ENCODE measurements at places on chromosomes 3 and 15. TPM values are rescaled to one million over a fixed set of nuclear protein-coding genes. Genes with fewer than 3 reads are reported as not detected.

DNA sequence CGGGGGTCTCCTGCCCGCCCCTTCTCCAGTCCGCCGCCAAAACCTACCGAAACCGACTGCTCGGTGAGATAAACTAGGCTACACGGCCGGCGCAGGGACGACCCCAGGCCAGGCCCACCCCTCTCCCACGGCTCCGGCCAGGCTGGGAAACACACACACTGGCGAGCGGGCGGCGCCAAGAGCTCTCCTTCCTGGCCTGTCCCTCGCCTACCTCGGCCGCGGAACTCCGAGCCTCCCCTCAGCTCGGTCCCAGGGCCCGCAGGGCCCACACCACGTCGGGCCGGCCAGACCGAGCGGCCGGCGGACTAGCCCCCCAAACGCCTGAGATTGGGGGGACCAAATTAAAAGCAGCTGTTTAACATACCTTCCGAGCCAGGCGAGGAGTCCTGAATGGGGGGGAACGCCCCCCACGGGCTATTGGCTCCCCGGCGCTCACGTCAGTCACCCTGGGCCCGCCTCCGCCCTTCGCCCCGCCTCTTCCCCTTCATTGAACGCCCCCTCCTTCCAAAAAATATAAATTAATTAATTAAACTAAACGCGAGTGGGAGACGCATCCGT is 4.0 kb upstream of the SIN3A start:
- H3K4me1 ChIP-seq = peaks cover 5% of the 10 kb centered on the region
- H3K27ac ChIP-seq = peak overlapping the region; percentile 84
- H3K27me3 ChIP-seq = no peaks in the 10 kb centered on the region
- H3K4me3 ChIP-seq = peak overlapping the region; percentile 96
- peaks cover 6% of the 10 kb centered on the region for H3K36me3 ChIP-seq
- DNase-seq = peak; percentile 96

- no peak for DNase-seq
- no peaks in the 10 kb centered on the region for H3K36me3 ChIP-seq
- no peaks in the 10 kb centered on the region for H3K4me1 ChIP-seq
- H3K4me3 ChIP-seq = no peak overlapping the region
Measured at GRCh38 chr3:55805169-55805568, 318.1 kb upstream of the WNT5A start.

DNA sequence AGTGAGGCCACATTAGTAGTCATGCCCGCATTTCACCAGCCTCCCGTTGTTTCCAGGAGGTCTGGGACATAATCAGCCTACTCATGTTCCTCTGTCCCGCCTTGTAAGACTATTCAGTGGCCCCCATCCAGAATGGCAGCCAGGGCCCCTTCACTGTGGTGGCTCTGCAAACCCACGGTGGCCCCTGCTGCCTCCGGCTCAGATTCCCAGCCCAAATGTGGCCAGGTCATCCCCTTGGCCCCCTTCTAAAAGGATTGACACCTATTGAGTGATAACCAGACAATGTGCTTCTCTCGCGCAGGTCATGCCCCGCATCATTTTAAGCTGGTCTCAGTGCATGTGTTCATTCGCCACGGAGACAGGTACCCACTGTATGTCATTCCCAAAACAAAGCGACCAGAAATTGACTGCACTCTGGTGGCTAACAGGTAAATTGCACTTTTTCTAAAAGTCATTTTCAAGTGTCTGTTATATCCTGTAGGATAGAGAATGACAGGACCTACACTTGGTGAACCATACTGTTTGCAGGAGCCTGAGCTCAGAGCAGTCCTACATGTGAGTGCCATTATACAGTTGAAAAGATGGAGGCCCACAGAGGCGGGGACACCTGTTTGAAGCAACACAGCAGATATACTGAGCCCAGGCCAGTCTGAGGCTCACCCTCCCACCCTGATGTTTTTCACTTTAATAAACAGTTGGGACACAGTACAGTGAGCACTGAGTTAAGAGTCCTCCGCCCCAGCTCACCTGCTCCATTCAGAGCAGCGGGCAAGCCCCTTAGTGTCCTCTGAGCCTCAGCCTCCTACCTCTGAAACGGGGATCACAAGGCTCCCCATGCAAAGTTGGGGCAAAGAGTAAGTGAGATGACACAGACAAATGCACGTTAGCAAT is 47.7 kb downstream of the PXYLP1 start:
- H3K27me3 ChIP-seq = no peaks in the 10 kb centered on the region
- peaks cover 7% of the 10 kb centered on the region for H3K36me3 ChIP-seq
- no peak overlapping the region for H3K27ac ChIP-seq
- peaks cover 21% of the 10 kb centered on the region for H3K4me1 ChIP-seq

The GOLGA6L7 gene
- not detected for total RNA-seq

The MYO5C gene
- total RNA-seq = 1.9 TPM
